ENCODE measurements at places on chromosomes 2 and 18.

DNA sequence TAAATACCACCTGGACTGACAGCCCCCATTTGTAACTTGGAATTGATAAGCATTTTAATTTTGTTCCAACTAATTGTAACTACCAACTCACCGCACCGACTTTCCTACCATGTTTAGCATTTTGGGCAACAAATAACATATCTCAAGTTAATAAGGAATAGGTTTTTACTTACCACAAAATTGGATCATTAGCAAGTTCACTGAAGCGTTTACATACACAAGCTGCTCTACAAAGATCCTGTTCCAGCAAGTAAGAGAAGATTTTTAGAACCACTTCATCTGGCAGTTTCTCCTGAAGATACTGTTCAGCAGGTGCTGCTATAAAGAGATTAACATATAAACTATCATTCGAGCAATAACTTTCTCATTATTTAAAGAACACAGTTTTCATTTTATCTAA lies 55.7 kb downstream of the MSH6 start:
- no peak for DNase-seq

DNA sequence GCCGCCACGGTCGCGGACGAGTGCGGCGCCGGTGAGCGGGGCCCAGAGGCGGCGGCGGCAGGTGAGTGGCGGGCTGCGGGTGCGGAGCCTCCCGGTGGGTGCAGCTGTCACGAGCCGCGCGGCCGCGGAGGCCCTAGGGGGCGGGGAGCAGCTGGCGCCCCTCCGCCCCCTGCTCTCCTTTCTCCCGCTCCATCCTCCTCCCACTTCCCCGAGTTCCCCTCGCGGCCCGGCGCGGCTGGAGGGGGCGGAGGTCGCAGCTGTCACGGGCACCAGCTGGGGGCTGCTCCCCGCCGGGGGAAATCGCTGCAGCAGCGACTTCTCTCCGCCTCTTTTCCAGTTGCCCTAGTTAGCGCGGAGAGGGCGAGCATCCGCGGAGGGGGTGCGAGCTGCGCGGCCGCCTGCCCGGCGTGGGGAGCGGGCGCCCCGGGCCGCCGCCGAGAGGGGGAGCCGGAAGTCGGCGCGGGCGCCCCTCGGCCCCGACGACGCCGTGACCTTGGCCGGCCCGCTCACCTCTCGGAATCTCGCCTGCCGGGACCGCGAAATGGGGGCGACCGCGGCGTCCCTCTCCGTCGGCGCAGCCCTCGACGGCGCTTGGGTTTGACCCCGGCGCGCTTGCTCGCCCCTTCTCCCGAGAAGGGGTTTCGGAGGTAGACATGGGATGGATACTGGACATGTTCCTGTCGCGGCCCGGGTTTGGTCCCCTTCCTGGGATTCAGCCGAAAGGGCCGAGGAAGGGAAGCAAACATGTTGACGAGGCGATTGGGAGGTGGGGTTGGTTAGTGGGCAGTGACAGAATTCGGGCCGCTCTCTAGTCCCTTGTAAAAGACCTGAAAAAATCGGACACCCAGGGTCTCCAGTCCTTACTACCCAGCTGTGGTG lies 727 bp downstream of the NCOA1 start:
- DNase-seq, result no peak

- no peak for DNase-seq
Measured at GRCh38 chr2:217394510-217395351, 534.9 kb upstream of the TNP1 start.

- DNase-seq, result no peak
Measured at GRCh38 chr2:28276076-28276618, 116.5 kb upstream of the FOSL2 start.

- DNase-seq, result no peak
Measured at GRCh38 chr2:96636551-96637171, 1.5 kb downstream of the KANSL3 start.

DNA sequence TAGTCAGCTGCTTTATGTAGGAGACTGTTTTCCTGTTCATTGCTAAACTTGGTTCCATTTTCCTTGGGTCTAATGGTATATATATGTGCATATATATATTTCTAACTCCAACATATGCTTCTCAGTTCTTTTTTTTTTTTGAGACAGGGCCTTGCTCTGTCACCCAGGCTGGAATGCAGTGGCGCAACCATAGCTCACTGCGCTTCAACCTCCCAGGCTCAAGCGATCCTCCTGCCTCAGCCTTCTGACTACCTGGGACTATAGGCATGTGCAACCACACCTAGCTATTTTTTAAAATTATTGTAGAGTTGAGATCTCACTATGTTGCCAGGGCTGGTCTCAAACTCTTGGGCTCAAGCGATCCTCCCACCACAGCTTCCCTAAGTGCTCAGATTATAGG lies 22.1 kb downstream of the STPG4 start:
- DNase-seq, result no peak

- no peak for DNase-seq
Measured at GRCh38 chr2:164840458-164840929, 1.1 kb downstream of the COBLL1 start.

DNA sequence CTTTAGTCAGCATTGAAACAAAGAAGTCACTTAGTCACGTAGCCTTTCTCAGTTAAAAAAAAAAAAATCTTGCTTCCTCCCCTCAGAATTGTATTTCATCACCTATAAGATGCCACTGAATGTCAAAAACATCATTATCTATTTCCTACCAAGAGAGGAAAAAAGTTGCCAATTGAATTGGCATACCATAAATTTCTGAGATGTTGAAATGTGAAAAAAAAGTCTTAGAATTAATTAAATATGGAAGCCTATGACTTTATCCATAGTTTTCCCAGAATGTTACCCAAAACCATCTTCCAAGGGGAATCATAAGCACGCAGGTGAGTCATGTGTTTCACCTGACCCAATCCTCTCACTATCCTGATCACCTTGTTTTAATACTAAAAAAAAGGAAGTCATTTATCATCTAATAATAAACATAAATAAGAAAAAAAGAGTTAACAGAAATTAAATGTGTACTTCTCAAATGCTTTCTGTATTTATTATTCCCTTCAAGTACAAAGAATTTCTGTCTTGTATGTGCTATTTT lies 205.7 kb downstream of the TCF4 start:
- DNase-seq, result no peak

GRCh38 chr2:133848111-133848649 lies 279.9 kb upstream of the NCKAP5 start:
- DNase-seq, result no peak

DNA sequence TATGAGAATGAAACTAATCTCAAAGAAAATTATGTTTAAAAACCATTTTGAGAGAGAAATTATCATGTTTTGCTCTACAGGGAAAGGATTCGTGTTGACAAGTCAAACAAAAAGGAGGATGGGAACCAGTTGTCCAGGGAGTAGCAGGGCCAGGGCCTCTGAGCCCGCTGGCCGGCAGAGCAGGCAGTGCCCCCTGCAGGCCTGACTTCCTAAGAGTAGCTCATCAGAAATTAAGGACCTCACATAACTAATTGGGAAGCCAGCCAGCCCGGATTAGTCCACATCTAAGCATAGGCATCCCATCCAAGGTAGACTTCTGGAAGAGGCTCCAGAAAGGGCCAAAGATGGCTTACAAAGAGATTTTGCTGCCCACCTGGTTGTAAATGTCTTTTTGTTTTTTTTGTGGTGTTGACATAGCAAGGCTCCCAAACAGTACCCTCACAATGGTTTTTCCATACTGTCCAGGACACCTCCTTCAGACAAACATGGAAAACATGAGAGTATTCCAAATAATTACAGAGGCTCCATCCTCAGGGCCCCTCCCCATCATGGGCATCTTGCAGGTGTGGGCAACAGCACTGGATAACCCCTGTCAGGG lies 241.2 kb upstream of the TANK start:
- DNase-seq, result peak; percentile 45

- no peak for DNase-seq
Measured at GRCh38 chr18:56168049-56168781, 470.2 kb downstream of the TXNL1 start.

- no peak for DNase-seq
Measured at GRCh38 chr18:59593291-59593717, 103.9 kb downstream of the CCBE1 start.

GRCh38 chr2:194015751-194016150 lies 1641.3 kb upstream of the SLC39A10 start:
- no peak for DNase-seq

GRCh38 chr2:128195435-128195984 lies 104.5 kb downstream of the UGGT1 start:
- DNase-seq, result no peak

DNA sequence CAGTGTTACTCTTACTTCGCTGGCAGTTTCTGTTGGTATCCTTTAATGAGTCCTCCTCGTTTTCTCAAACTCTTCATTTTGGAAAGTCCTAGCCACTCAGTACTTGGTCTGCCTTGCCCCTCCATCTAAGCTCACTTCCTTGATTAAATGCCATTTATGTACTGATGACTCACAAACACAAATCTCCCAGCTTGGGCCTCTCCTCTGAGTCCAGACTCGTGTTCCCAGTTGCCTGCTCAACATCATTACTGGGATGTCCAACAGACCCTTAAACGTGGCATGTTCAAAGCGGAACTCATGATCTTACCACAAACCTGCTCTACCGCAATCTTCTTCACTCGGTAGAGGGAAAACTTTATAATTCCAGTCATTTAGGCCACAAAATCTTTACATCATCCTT lies 13.8 kb upstream of the CCDC68 start:
- DNase-seq, result no peak

GRCh38 chr2:221034026-221034701 lies 537.9 kb downstream of the EPHA4 start:
- no peak for DNase-seq

- DNase-seq, result no peak
Measured at GRCh38 chr2:196500686-196501431, 138.7 kb upstream of the CCDC150 start.

DNA sequence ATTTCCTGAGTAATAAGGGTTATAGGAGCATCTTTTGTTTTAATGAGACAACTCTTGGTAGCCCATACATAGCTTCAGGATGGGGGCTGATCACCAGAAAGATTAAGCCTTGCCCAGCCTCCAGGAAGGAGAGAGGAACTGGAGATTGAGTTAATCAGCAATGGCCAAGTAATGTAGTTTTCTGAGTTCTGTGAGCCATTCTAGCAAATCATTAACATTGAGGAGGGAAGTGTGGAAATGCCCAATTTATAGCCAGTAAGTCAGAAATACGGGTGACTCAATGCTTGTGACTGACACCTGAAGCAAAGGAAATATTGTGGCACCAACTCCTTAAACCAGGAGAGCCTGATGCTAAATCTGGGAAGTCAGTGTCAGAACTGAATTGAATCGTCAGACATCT lies 205.1 kb upstream of the SRD5A2 start:
- DNase-seq, result no peak

GRCh38 chr18:12599966-12600365 lies 57.9 kb downstream of the SPIRE1 start:
- no peak for DNase-seq

DNA sequence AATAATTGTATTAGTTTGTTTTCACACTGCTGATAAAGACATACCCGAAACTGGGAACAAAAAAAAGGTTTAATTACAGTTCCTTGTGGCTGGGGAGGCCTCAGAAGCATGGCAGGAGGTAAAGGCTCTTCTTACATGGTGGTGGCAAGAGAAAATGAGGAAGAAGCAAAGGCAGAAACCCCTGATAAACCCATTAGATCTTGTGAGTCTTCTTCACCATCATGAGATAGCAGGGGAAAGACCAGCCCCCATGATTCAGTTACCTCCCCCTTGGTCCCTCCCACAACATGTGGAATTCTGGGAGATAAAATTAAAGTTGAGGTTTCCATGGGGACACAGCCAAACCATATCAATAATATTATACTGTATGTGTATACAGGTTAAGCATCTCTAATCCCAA lies 73.3 kb upstream of the CABLES1 start:
- no peak for DNase-seq

- DNase-seq, result no peak
Measured at GRCh38 chr2:194822097-194822496, 834.9 kb upstream of the SLC39A10 start.

All from iPS DF 6.9 (cell line).